ENCODE measurements at places on chromosomes 5 and 9.

GRCh38 chr9:127506814-127507750 lies 55.8 kb downstream of the LRSAM1 start:
- DNase-seq = no peak

- no peak for DNase-seq
Measured at GRCh38 chr9:96615411-96615810, 4.2 kb downstream of the CDC14B start.

DNA sequence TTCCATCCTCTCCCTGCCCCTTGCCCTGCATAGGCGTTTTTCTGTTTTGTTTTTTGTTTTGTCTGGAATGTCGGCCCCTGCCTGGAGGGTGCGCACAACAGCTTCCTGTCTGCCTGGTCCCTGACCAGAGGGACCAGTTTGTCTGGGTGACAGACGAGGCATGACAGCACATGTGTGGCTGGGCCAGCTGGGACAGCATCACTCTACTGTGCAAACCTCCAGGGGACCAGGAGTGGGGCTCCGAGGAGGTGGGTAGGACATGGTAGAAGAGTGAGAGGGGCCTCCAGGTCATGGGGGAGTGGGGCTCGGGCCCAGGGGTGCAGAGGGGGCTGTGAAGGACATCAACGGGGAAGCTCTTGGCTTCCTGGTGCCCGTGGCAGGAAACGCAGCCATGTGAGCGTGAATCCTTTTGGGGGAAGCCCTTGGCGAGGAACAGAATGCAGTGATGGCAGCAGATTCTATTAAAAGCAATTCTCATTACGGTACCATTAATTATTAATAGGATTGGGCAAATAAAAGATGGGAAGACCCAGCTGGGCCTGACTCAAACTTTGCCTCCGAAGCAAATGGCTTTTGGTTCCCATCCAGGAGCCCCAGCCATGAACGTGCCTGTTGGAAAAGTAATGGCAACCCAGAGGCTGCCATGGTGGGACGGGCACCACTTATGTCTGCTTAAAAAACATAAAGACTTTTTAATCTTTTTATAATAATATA lies 184.4 kb upstream of the IER5L start:
- no peak for DNase-seq

- no peak for DNase-seq
Measured at GRCh38 chr5:77906806-77907205, 130.7 kb upstream of the TBCA start.

DNA sequence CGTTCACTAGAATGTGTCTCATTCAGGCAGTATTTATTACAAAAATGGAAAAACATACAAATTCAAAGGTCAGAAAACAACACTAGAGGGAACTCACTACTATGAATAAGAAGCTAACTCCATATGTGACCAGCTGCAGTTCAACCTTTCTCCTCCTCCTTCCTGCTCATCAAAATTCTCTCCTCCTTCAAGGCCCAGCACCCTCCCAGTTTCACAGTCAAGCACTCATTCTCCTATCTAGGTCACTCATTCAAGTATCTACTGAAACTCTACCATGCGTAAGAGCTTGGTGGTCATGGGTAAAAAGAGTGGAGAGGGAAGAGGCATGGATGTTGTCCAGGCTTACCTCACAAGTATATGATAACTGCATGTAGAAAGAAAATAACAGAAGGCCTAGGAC lies 27.7 kb downstream of the ECPAS start:
- DNase-seq = no peak

DNA sequence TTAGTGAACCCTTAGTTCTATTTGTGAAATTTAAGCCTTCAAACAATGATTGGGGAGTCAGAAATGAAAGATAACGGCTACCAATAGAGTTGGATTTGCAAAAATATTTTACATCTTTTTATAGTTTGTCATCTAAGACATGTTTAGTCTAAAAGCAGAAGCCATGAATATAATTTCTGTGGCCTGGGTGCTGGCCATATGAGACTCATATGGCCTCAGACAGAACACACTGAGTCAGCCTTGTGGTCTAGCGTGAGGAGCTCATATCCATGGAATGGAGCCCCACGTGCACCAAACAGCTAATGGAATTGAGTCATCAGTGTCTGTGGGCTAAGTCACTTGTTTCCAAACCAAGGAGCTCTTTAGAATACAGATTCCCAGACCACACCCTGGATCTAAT lies 240.7 kb upstream of the NREP start:
- DNase-seq = no peak

- DNase-seq = no peak
Measured at GRCh38 chr5:133265720-133266526, 214.1 kb downstream of the HSPA4 start.

DNA sequence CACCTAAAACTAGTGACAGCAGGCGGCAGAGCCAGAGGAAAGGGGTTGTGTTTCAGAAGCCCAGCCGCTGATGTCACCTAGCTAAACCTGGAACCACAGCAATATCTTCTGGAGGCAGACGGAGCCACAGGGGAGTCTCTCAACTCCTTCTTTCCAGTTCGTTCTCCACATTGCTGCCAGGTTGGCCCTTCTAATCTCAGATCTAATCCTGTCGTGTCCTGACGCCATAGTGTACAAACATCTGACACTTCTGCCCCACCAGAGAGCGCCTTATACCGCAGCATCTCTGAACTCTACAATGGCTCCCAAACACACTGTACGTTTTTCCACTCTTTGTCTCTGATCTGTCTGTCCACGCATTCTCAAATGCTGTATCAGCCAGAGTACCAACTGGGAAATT lies 240.0 kb downstream of the SMARCA2 start:
- no peak for DNase-seq

DNA sequence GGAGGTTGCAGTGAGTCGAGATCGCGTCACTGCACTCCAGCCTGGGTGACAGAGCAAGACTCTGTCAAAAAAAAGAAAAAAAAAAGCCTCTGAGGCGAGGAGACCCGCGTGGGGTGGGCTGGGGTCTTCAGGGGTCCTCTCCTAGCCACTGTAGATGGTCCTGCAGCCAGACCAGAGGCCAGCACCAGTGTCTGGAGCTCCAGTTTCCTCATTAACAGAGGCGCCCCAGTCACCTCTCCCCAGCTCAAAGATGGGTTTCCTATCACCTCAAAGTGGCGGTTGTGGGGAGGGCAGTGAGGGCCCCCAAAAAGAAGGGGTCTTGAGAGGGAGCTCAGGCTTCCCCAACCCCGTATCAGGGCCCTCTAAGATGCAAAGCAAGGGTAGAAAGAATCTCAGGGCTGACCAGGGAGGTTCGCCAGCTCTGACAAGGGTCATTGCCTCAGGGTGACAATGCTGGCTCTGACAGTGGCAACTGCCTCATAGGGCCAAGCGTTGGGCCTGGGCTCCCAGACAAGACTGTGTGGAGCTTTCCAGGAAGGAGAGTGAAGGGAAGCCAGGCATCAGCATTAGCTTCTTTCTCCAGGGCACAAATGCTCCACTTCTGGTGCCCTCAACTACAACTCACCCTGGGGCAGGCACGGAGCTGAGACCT lies 15.0 kb downstream of the STK10 start:
- no peak for DNase-seq

DNA sequence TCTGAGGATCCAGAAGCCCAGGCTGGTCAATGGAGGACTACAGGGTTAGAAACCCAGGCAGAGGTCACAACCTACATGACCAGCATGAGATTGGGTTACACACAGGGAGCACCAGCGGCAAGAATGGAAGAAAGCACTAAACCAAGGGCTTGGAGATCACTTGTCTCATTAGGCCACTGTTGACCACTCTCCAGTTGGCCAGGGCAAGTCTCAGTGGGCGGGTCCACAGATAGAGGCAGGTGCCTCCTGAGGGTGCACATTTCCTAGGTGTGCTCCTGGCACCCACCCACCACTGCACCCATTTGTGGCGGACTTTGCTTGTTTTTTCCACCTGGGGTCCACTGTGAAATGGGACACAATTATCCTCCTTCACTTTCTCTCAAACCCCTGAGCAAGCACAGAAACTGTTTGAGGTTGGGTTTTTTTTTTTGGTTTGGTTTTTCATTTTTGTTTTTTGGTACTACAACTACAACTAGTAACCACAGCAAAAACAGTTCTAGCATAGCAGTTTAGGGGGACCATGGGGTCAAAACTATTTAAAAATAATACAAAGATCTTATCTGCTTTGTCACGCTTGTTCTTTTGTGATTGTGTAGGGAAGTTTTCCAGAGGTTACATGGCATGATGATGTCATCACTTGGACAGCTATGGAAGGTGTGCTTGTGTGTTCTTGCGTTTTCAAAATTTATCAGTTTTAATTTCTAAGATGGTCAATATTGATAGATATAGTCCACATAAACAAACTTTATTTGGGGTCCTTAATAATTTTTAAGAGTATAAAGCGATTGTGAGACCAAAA lies 6.1 kb downstream of the NPR2 start:
- DNase-seq = no peak
